CD4-positive, alpha-beta T cell treated with Interleukin-2 at 100 ng/mL for 4 hours (primary cell): ENCODE measurements at places on chromosomes 6 and 20.

GRCh38 chr6:110874880-110875547 is 429 bp downstream of the AMD1 start:
- DNase-seq, result no peak

DNA sequence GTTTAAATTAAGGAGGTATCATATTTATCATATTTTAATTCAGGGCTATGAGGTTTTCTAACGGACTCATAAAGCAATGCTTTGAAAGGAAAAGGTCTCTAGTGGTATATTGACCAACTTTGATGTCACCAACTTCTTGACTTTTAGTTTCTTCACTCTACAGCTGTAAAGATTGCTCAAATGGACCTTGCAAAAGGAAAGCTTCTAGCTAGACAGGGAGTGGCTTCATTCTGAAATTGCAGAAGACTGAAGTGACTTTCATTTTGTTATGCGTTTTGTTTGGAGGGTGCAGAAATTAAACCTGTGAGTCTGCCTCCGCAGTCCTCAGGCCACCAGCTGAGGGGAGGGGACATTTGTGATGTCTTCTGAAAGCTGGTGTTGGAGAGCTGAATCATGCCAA is 95.7 kb downstream of the SLC24A3 start:
- no peak for DNase-seq

GRCh38 chr20:62303062-62303339 is 204 bp downstream of the ADRM1 start:
- DNase-seq, result no peak

- DNase-seq, result no peak
Measured at GRCh38 chr6:167020206-167020605, 21.0 kb downstream of the CEP43 start.

DNA sequence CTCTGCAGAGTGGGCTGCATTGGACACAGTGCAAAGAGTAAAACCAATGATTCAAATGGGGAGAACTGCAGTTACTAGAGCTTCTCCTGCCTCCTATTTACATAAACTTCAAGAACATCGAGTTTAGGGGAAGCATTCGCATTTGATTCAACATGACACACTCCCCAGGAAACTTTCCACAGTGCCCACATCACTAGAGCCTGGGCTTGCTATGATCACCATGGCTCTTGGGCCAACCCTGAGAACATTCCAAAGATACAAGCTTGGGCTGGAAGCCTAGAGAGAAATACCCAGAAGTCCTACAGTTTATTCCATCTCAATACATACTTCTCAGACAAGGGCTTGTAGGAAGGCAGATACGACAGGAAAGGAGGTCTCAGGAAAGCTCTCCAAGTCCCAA is 337.9 kb downstream of the CD83 start:
- DNase-seq, result no peak

GRCh38 chr20:48703511-48704219 is 124.1 kb downstream of the PREX1 start:
- DNase-seq, result no peak

GRCh38 chr6:34273242-34273805 is 24.5 kb upstream of the SMIM29 start:
- DNase-seq, result no peak

GRCh38 chr6:28683945-28684538 is 158.4 kb downstream of the GPX5 start:
- peak; percentile 37 for DNase-seq

- DNase-seq, result no peak
Measured at GRCh38 chr6:13351271-13351670, 22.9 kb upstream of the TBC1D7 start.

DNA sequence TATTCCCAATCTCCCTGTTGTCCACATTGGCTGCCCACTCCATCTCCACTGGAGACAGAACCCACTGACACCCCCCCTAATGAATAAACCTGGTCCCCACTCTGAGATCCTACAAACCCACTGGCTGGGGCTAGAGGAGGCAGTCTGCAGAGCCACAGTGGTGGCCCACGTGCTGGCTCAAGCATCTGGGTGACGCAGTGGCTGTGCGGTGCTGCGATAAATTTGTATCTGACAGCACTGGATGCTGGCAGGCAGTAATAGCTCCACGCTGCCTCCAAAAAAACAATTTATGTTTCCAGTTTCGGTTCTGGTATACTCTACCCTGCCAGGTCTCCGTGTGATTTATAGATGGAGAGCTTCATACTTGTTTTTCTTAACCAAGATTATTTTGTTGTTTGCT is 87.1 kb upstream of the SYNDIG1 start:
- no peak for DNase-seq

DNA sequence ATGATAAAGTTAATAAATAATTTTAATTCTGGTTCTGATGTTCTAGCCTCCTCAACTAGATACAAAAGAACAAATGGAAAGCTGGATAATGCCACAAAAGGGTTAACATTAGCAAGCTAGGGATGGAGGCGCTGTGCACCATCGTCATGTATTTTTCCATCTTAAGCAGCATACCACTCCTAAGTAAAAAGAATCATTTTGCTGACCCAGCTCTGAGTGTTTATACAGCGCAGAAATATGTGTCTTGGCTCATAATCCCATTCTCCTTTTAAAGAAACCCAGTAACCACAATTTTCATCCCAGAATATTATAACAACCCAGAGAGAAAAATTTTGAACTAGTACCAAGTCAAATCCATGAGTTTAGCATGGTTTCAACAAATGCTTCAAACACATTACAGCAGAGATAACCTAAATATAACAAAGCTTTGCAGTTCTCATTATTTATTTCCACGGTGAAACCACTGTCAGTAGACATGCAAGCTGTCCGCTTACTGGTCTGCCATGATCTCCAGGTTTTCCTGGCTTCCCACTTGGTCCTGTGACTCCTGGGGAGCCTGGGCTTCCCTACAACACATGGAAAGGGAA is 111.1 kb downstream of the COL12A1 start:
- no peak for DNase-seq

GRCh38 chr6:36623547-36624459 is 29.6 kb downstream of the SRSF3 start:
- peak; percentile 83 for DNase-seq

DNA sequence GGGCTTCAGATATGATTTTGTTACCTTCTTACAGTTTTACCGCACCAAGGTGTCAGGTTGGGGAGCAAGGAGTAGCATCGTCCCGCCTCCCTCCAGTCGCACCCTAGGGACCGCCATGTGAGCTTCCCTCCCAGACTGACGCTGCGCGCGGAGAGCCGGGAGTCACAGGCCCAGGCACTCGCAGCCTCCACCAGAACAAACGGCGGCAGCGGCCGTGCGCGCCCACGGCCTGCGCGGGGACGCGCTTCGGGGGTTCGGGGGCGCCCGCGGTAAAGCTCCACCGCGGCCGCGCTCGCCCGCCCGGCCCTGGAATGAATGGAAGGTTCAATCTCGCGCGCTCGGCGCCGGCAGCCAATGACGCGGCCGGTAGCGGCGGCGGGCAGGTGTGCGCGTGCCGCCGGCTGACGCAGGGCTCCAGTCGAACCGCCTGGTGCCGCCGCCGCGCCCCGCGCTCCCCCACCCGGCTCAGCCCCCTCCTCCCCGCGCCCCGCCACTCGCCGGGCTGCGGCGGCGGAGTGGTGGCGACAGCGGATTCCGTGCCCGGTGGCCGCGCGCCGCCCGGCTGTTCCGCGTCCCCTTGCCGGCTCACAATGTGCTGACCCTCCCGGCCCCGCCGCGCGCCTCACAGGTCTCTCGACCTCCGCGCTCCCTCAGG is 16.5 kb upstream of the LIN28B start:
- no peak for DNase-seq

DNA sequence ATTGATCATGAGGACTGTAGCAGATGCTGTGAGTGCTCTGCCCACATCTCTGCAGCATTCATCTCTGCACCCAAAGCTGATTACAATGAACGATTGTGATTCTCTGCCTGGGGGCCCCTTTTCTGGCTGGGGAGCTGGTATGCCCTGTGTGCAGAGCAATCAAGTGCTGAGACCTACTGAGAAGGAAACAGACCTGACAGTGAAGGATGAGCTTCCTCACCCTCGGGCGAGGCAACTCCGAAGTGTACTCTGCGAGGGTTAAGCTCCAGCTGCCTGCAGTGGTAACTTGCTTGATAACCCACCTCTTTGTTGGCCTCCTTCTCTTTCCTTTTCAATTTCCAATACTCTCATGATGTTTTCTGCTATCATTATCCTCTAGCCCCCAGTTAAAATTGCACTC is 289.7 kb upstream of the RNF24 start:
- no peak for DNase-seq

DNA sequence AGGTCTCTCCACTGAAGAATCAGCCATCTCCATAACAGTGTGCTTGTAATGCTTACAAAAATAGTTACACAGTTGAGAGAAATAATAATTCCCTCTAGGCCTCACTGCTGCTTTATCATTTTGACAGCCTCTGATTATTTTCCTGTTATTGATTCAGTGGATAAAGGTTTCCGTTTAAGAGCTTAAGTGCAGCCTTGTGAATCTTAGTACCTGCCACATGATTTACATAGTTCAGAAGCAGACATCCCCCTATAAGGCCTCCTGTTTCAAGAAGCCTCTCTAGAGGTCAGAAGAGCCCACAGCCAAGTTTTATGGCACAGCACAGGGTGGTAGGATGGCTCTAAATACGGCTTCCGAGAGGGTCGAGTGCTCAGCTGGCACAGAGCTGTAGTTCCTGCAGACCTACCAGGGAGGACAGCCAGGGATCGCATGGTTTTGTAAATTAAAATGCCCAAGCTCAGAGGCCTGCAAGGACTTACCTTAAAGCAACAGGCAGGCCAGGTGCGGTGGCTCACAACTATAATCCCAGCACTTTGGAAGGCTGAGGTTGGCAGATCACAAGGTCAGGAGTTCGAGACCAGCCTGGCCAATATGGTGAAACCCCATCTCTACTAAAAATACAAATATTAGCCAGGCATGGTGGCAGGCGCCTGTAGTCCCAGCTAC is 17.6 kb upstream of the PYGB start:
- no peak for DNase-seq

DNA sequence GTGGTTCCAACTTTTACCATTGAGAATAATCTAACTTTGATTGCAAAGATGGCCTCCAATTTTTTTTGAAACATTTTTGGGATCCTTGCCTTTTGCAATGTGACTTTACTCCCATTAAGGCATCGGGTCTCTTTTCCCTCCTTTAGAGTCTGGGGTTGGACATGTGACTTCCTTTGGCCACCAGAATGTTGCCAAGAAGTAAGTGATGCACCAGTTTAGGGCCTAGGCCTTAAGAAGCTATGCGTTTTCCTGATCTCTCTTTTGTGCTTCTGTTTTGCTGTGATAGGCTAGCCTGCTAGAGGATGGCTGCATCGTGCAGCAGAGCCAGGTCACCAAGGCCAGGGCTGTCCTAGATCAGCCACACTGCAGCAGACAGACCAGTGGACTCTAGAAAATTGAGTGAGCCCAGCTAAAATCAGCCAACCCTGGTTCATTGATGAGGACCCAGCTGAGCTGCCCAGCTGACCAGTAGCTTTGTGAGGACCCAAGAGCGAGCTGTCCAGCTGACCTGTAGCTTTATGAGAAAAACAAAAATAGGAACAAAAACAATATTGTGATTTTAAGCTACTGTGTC is 594.0 kb upstream of the JAG1 start:
- no peak for DNase-seq

DNA sequence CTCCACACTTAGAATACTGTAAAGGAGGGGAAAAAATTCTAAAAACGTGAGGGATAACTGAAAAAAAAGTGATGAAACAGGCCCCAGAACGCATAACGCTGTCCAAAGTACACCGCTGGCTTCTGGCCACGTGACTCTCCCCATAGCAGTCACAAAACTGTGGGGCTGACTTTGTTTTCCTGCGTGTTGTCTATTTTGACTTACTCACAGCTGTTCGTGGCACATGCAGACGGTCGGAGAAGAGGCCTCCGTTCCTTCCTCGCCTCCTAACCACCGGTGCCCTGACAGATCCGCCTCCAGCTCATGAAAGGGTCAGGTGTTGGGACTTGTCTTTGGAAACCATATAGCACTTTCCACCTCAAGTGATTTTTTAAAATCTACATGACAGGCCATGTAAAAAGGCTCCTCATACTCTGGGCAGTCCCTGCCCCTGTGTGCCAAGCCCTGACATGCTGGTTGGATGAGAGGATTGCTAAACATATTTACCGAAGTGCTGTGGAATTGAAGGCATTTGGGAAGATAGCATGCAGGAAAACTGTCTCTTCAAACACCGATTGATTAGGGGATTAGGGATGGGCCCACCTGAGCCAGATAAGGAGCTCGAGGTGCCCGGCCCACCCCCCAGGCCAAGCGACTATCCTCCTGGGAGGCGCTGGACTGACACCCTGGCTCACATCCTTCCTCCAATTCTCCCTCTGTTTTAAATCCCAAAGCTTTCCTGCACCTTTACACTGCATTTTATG is 54.8 kb downstream of the DACT2 start:
- DNase-seq, result no peak

- DNase-seq, result no peak
Measured at GRCh38 chr6:34547701-34548644, 8.2 kb downstream of the SPDEF start.

- DNase-seq, result no peak
Measured at GRCh38 chr6:98380589-98380988, 453.8 kb upstream of the POU3F2 start.

DNA sequence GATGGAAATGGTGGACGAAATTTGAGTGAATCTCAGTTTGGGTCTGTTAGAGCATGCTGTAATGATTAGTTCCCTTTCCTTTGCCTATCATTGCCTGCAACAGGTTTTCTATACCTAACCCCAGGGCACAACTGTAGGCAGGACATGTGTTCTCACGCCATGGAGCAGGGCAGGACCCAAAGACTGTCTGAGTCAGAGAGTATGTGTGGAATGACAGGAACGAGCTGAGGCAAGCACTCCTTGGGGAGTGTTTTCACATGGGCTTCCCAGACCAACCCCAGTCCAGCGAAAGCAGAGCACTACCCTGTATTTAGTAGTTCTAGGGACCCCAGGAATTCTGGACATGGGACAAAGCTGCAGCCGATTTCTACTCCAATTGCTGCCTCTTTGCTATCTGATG is 234.2 kb downstream of the HACE1 start:
- no peak for DNase-seq

- no peak for DNase-seq
Measured at GRCh38 chr20:6654513-6655252, 112.8 kb upstream of the BMP2 start.

DNA sequence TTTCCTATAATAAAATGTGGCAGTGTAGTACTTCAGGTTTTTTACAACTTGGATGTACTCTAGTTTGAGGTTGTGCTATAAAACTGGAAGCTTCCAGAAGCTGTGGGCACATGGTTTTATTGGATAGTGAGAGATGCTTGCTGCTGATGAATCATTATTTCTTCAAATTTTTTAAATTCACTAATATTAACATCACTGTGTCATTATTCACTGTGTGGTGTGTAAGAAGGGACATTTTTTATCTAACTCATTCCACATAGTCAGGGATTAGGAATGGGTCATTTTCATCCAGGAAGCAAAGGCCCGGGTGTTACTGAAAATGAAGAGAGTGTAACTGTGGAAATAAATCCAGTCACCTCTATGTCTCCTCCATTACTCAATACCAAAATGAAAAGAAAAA is 421.0 kb downstream of the TENT5A start:
- DNase-seq, result no peak

- DNase-seq, result no peak
Measured at GRCh38 chr20:10093087-10093591, 58.4 kb downstream of the ANKEF1 start.
